ENCODE measurements at places on chromosomes 16 and 17.

- no peak for DNase-seq
Observed at GRCh38 chr17:73474370-73474988, 162.7 kb upstream of the CDC42EP4 start.

GRCh38 chr17:47106130-47106529, 83.0 kb downstream of the CDC27 start:
- DNase-seq, result no peak

DNA sequence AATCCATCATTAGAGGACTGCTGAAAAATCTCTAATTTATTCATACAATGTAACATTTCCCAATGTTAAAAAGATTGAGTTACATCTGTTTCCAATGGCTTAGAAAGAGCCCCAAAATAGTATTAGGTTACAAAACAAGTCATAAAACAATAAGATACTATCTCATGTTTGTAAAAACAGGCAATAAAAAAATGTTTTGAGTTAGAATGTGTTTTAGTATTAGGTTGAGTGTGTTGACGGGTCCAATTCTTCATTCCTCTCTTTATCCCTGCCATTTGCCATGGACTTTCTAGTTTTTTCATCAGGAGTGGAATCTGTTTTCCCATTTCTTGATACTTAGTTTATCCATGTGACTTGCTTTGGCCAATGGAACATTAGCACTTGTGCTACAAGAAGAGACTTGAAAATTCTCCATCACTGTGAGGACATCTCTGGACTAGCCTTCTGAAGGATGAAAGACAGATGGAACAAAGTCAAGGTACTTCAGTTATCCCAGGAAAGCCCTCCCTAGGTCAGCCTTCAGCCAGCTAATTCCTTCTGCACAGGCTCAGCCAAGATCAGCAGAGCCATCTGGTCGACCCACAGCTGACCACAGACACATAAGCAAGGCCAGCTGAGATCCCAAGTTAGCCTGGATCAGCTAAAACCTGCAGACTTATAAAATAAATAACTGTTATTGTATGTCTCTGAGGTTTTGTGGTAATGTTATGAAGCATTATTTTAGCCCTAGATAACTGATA, 83.3 kb downstream of the HS3ST3A1 start:
- no peak for DNase-seq

DNA sequence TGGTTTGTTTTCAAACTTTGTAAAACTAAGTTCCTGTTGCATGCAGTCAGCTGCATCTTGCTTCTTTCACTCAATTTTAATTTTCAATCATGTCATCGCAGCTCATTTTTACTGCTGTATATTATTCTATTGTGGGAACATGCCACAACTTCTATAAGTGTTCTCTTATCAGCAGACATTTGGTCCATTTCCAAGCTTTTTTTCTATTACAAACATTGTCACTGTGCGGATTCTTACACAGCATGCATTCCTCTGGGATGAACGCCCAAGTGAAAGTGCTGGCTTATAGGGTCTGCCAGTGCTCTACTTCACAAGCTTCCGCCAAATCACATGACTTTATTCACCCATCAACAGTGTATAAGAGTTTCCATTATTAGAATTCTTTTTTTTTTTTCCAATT, 22.7 kb downstream of the GINS3 start:
- no peak for DNase-seq

DNA sequence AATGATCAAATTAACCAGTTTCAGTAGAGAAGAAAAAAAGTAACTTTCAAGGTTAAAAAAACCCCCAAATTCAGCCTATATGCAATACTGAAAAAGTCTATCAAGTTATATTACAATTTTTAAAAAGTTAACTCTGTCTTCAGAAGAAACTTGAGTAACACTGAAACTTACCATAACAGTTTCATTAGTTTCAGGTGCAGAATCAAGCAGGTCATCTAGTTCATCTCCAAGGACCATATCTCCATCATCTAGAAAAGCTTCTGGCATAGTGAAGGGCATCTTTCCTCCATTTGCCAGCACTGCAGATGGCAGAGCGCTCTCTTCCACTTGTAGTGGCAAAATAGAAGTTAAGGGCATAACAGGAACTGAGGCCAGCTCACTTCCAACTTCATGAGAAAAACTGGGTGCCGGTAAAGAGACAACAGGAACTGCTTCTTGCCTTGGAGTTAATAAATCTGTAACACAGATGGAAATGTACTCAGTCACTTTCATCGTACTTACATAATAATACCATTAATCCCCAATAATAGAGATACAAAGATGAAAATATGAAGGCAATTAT, 22.9 kb downstream of the ZC3H7A start:
- DNase-seq, result no peak

DNA sequence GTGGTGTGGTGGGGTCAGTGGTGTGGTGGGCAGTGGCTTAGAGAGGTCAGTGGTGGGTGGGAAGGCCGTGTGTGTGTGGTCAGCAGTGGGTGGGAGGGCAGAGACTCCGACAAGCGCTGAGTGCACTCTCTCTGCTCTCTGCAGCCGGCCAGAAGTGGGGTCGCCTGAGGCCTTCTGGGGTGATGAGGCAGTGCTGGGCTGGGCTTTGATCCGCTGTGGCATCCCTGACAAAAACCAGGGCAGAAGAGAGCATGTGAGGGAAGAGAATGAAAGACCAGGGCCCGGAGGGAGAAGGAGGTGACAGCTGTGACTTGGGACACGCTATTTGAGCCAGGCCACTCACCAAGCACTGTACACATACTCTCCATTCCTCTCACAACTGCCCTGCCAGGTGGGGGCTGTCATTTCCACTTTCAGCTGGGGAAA, 50.8 kb downstream of the NKD1 start:
- no peak for DNase-seq

Data from left kidney (tissue), 8 donors.